Mesendoderm (in vitro differentiated cells): ENCODE measurements at places on chromosomes 6 and 20.

DNA sequence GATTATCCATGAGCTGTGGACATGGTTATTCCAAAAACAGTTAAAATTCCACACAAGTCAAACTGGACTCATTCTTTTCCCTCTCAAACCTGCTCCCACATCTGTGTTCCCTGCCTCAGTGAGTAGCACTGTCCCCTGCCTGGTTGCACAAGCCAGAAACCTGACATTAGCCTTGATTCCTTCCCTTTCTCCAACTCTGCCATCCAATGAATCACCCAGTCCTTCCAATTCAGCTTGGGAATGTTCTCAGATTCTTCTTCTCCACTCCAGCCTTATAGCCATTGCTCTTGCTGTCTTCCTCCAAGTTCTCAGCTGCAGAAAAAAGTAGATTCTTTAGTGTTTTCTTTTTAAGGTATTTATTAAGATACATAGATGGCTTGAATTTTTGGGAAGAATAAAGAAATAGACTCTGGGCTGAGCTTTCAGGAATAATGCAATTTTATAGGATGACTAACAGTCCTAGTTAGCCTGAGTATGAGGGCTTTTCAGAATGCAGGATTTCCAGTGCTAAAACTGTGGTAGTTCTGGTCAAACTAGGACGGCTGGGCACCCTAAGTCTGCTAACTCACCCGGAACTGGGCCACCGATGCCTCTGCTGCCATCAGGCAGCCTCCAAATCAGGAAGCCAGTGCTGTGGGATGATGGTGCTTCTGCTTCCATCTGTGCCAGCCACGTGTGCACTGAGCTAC is 18.2 kb upstream of the SASH1 start:
- DNase-seq = no peak

- peak; percentile 94 for DNase-seq
These were observed 54.4 kb upstream of the CEP85L start for GRCh38 chr6:118705544-118706491.

- DNase-seq = no peak
These were observed 34.8 kb upstream of the NUP153 start for GRCh38 chr6:17741507-17741906.

- peak; percentile 88 for DNase-seq
These were observed 143.8 kb downstream of the UNC5CL start for GRCh38 chr6:40894962-40895799.

- DNase-seq = no peak
These were observed 122.0 kb downstream of the PLEKHG1 start for GRCh38 chr6:150721418-150722266.

DNA sequence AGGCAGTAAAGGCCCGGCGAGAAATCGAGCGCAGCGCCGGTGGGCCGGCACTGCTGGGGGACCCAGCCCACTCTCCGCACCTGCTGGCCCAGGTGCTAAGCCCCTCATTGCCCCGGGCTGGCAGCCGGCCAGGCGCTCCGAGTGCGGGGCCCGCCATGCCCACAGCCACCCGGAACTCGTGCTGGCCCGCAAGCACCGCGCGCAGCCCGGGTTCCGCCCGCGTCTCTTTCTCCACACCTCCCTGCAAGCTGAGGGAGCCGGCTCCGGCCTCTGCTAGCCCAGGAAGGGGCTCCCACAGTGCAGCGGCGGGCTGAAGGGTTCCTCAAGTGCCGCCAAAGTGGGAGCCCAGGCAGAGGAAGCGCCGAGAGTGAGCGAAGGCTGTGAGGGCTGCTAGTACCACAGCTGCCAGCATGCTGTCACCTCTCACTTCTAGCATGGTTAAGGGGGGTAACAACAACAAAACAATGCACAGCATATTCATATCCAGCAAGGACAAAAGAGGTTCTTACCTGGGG is 11.3 kb upstream of the GMPR start:
- DNase-seq = no peak

GRCh38 chr6:13838616-13839015 is 24.3 kb upstream of the MCUR1 start:
- no peak for DNase-seq

GRCh38 chr6:7515363-7515762 is 26.1 kb upstream of the DSP start:
- no peak for DNase-seq

GRCh38 chr6:159679091-159680077 is 13.7 kb downstream of the SOD2 start:
- DNase-seq = no peak

DNA sequence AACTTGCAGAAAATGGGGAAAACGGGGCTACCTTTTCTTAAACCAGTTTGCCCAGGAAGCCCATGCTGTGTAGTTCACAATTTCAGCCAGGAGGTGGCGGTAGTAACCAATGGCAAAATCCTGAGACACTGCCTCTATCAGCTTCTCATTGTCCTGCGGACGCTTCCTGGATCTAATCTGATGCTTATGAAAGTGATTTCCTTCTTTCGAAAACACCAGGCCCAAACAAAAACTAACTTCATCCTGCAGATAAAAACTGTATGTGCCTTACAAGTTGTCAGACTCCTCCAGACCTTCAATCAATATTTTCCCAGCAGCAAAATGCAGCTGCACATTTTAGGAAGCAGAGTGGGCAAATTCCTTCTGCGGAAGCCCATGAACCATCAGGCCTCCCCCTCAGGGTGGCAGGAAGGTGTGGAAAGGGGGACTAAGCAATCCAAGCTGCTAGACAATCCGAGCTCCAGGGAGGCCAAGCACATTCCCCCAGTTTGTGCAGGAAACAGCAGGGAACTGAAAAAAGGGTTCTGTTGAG is 88.5 kb downstream of the LY86 start:
- DNase-seq = peak; percentile 88

DNA sequence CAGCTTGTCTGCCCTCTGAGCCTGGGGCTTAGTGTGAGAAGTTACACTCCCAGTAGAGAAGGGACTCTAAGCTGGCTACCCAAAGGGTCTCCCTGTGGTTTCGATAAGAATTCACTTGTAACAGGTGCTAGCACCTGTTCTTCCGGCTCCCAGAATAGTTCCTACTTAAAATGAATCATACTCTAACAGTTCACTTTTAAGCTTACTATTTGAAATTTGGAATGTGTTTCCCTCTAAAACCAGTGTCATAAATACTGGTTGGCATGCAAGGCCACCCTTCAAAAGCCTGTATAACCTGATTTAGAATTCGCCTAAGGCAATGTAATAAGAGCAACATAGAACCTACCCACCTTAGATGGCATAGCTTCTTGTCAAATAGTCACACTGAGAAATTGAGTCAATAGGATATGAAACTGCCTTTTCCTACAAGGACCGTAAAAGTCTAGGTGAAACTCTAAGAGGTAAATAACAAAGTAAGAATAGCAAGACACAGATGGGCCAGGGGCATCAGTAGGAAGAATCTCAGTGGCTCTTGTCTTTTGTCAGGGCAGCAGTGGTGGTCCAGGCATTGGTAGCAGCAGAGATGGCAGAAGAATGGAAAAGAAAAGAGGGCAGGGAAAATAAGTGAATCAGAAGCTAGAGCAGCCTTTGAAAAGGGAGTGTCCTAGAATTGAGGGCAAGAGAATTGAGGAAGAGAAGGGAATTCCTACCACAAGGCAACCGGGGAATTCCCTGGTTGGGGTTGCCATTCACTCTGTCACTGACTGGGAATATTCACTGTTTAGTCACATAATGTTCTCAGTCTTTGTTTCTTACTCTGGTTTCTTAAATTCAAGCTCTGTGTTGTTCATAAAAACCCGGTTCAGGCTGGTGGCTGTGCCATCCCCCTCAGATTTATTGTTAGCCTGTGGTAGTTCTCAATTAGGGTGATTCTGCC is 91.5 kb downstream of the HIVEP2 start:
- no peak for DNase-seq

DNA sequence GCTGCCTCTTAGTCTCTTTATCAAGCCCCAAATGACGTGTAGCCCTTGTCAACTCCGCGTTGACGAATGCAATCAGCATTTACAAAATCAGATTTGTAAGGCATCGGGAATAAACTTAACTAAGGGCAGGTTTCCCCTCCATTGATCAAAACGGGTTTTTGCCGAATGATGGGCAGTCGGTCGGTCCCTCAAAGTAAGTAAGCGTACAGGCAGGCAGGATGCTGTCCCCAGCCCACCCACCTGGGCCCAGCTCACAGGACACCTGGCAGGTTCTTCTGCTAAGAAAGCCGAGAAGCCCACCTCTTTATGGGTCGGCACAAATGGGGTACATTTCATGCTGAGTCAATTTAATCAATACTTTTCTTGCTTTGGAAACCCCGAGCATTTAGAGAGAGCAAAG is 22.0 kb upstream of the MAFB start:
- no peak for DNase-seq

DNA sequence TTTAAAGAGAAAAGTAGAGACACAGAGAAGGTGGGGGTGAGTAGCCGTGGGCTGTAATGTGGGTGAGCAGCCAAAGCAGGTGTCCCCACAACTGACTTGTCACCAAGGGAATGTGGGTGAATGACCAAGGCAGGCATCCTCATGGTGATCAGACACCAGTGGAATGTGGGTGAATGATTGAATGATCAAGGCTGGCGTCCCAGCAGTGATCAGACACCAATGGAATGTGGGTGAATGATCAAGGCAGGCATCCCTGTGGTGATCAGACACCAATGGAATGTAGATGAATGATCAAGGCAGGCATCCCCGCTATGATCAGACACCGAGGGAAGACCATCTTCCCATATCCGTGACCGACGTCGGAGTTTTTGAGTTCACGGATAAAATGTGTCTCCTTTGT is 49.8 kb upstream of the OR14J1 start:
- peak; percentile 30 for DNase-seq

- peak; percentile 91 for DNase-seq
These were observed 10.0 kb downstream of the SLCO4A1 start for GRCh38 chr20:62652041-62652893.

DNA sequence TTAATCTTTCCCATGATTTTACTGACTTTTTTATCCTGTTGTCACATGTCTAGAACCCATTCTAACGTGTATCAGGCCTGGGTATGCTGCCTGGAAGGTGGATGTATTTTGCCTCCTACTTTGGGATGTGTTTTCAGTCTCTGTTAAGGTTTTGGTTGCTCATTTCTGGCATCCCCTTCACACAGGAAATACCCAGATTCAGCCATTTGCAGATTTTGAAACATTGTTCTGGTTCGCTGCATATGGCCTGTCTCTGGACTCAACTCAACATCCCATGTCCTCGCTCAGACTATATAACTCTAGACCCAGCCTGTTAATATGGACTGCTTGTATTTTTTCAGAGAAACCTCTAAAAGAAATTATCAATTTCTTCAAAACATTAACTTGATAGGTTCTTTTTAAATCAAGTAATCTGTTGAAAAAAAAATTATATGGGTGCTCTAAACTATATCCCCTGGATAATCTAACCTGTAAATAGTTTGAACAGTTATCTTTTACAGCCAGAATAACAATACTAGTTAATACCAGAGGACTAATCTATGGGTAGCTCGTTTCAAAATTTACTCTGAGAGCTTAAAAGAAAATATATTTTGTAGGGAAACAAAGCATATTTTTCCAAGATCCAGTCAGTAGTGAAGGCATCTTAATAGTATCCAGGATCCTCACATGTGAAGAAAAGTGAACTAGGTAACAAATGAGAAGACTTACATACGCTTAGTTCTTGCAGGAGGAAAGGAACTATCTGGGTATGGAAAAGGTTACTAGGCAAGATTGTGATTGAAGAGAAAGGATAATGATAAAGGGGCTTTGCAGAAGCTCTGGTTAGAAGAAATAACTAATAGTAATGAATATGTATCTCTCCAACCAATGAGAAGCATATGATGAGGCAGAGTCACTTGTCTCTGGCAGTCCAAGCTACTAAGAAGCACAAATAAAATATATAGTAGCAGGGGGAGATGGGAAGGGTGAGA is 23.4 kb upstream of the HLA-DQB1 start:
- DNase-seq = no peak

GRCh38 chr6:46129291-46129628 is 529 bp upstream of the ENPP4 start:
- no peak for DNase-seq

GRCh38 chr20:3239867-3240775 is 1.1 kb upstream of the SLC4A11 start:
- DNase-seq = peak; percentile 59
